ENCODE measurements at places on chromosomes 5 and 9.

DNA sequence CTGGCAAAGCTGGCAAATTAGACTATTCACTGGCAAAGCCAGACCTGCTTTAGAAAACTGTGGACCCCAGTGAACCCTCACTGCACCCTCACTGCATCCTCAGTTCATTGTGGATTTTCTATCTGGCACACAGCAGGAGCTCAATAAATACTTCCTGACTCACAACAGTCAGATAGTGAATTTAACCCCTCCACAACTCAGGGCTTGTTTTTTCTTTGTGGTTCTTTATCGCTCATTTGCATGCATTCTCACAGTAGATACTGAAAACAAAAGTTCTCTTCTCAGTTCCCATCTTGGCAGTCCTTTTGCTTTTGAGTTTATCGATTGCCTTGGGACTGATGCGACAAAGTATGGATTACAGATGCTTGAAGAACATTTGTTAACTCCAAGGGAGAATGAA is 99.8 kb downstream of the ACTL7B start:
- no peak for DNase-seq

GRCh38 chr5:132469380-132470009 is 21.1 kb downstream of the IRF1 start:
- no peak for DNase-seq

DNA sequence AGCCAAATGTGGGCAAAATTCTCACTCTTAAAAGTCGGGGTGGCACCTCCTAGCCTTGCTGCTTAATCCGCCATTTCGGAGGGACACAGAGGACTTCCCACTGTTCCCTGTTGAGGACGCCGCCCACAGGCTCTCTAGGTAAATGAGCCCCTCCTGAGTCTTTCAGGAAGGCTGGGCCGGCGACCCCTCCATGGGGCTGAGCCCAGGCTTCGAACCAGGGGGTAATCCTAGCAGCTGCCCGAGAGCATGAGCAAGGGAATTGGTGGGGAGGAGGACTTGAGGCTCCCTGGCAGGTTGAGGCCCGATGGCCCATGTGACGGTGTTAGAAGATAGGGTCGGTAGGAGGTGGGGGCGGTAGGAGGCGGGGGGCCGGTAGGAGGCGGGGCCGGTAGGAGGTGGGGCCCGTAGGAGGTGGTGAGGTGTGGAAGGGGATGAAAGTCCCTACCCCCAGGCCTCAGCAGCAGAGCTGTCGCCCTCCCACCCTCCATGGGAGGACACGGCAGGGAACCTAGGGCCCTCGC is 17.1 kb downstream of the SLC12A7 start:
- no peak for DNase-seq

- no peak for DNase-seq
These were observed 22.5 kb downstream of the SEC61B start for GRCh38 chr9:99244344-99245260.

GRCh38 chr5:65482296-65482735 is 596 bp upstream of the ADAMTS6 start:
- DNase-seq = no peak

- no peak for DNase-seq
These were observed 138.4 kb downstream of the MAPKAP1 start for GRCh38 chr9:125568621-125569020.

DNA sequence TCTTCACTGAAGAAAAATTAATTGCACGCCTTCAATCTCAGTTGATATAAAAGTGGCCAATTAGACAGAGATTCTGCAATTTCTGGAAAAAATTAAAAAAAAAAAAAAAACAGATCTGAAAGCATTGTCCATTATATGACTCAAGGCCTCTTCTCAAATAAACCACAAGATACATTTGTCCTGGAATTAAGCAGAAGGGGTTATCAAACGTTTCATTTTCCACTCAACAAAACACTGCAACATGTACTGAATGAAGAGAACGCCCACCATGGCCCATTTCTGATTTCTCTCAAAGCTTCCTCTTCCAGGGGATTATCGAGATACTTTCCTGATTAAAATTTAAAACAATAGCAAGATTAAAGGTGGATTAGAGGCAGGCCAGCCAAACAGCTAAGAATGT is 5.8 kb upstream of the PAPPA start:
- no peak for DNase-seq

DNA sequence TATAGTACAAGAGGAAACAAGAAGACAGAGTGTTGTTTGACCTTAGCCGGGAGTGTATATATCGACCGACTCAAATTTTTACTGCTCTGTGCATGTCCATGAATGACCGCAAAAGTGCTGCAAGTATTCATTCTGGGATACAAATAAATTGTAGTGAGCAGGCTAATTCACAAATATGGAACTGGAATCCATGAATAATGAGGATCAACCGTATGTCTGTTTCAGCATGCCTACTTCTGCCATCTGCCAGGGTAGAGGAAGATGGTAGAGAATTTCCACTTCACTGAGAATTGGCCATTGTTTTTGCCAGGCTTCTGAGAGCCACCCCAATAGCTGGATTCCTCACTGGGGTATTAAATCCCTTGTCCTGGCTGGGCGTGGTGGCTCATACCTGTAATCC is 8.5 kb upstream of the RALGPS1 start:
- DNase-seq = no peak

GRCh38 chr5:68272289-68272688 is 56.7 kb downstream of the PIK3R1 start:
- no peak for DNase-seq

DNA sequence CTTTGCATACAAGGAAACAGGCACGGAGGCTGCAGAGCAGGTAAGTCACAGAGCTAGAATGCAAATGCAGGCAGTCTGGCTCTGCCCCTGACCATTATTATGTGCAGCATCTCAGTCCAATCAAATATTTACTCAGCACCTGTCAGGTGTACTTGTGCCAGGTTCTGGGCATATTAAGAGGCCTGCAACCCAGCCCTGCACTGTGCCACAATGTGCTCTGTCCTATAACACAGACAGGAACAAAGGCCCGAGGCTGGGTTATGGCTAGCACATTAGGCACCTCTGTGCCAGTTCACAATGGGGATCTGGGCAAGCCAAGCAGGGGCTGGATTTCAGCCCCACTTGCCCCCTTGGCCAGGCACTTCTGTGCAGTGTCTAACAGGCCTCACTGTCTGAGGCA is 14.0 kb downstream of the ARL15 start:
- DNase-seq = no peak

DNA sequence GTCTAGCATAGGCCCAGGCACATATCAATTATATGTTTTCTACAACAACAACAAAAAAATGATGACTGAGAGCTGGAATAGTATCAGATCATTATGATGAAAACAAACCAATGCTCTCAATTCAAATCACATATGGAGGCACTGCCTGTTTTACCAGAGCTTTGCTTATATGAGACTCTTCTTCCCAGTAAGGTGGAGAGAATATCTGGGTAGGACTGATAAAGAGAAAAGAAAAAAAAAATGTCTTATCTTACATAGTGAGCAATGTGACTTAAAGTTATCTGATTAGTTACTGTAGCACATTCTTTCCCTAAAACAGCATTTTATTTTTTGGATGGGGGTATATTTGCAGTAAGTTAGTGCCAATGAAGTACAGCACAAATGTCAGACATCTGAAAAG is 154.8 kb downstream of the RAB3C start:
- DNase-seq = no peak

DNA sequence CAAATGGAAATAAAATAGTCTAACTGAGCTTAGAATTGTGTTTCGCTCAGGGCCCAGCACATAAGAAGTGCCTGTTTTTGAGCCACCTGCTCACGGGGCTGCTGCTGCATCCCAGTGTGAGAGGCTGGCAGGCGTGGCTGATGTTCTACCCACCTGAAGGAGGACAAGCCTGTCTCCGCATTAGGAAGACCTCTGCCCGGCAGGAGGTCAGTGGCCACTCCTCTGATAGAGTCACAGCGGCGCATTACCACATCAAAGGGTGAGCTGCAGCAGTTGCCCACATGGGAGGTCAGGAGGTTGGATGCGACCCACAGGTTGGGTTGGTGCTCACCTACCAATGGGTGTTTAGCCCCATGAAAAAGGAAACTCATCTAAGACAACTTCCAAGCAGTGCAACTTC is 3.7 kb upstream of the SLC6A7 start:
- no peak for DNase-seq

DNA sequence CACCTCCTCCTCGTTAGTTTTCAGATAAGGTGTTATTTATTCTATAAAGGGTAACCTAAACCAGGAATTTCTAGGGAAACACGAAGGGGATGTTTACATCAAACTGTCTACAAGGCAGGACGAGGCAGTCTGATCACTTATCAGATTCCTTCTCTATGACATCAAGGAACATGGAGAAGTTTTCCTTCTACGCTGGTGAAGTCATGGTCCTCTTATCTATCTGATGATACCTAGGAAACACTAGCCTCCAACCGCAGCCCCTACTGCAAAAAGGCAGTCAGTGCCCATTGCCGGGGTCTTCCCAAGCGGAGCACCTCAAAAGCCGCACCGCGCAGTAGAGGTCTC is 1.5 kb downstream of the MPDZ start:
- no peak for DNase-seq

- DNase-seq = no peak
These were observed 13.0 kb upstream of the CEP120 start for GRCh38 chr5:123436201-123436600.

GRCh38 chr5:119896826-119897536 is 267.6 kb downstream of the FAM170A start:
- no peak for DNase-seq
